SK-N-SH treated with all-trans-retinoic acid at 6 μM for 48 hours (cell line): ENCODE measurements at places on chromosomes 12 and 14.

GRCh38 chr14:75224561-75224960, 48.1 kb upstream of the TMED10 start:
- no peak for ATAC-seq

- peak; percentile 69 for ATAC-seq
Measured at GRCh38 chr12:9378430-9378835, 170.2 kb upstream of the PZP start.

DNA sequence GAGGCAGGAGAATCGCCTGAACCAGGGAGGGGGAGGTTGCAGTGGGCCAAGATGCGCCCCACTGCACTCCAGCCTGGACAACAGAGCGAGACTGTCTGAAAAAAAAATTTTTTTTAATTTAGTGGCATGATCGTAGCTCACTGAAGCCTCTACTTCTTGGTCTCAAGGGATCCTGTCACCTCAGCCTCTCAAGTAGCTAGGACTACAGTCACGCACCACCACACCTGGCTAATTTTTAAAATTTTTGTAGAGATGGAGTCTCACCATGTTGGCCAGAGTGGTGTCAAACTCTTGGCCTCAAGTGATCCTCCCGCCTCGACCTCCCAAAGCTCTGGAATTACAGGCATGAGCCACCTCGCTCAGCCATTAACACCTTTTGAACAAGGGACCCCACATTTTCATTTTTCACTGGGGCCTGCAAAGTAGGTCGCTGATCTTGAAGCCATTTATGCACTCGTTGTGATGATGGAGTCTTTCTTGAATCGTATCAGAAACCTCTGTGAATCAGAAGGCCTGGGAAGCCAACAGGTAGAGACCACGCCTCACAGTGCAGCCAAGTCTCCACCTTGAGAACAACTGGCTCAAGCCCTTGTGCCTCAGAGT, 5.9 kb downstream of the HCAR1 start:
- ATAC-seq = no peak

DNA sequence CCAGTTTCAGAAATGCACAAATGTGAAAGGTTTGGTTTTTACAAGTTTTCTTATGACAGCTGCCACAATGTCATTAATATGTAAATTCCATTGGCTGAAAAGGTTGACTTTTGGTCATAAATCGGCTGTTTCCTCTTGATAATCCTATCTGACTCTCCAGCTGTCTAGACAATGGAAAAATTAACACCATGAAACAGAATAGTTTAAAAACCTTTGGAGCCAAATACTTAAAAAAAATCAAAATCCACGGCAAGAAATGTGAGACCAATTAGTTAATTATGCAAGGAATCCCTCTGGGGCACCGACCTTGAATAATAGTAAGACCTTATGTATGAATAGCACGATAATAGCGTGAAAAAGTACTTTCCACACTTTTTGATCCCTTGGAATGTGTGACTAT, 138.0 kb downstream of the ZNF664 start:
- no peak for ATAC-seq

- no peak for ATAC-seq
Measured at GRCh38 chr12:124678421-124678893, 111.0 kb upstream of the NCOR2 start.

GRCh38 chr14:33449268-33449667, 501.6 kb downstream of the EGLN3 start:
- no peak for ATAC-seq

DNA sequence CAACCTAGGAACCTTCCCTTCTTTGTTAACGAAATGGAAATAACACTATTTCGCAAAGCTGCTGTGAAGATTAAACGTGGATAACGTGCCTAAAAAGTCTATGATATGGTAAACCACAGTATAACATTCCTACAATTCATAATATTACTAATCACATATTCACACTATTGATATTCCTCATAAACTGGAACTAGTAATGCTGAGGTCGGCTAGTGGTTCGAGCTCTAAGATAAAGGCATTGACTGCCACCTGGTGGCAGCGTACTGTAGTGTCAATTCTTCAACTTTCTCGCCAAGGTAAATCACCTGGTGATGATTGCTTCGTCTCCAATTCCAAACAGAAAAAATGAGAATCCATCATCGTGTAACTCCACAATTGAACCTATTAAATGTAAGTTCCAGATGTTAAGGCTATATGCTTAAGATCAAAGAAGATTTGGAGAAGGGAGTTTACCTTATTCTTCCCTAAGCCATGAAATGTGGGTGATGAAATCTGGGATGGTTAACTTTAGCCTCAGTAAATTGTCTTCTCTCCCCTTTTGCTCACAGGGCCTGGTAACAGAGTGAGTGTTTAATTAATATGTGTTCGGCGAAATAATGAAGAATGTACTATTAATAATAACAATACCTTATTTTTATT, 197.5 kb upstream of the TMEM132C start:
- 0 out of 3 replicates have a peak, but pooled peaks have one; percentile 26 for ATAC-seq

DNA sequence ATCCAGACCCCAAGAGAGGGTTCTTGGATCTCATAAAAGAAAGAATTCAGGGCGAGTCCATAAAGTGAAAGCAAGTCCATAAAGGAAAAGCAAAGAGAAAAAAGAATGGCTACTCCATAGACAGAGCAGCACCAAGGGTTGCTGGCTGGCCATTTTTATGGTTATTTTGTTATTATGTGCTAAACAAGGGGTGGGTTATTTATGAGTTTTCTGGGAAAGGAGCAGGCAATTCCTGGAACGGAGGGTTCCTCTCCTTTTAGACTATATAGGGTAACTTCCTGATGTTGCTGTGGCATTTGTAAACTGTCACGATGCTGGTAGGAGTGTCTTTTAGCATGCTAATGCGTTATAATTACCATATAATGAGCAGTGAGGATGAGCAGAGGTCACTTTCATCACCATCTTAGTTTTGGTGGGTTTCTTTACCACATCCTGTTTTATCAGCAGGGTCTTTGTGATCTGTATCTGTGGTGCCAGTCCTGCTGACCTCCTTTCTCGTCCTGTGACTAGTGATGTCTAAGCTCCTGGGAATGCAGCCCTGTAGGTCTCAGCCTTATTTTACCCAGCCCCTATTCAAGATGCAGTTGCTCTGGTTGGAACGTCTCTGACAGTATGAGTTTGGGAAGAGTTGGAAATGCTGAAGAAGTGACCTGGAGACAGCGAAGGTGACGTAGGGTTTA, 100.5 kb downstream of the ZNF664 start:
- no peak for ATAC-seq

DNA sequence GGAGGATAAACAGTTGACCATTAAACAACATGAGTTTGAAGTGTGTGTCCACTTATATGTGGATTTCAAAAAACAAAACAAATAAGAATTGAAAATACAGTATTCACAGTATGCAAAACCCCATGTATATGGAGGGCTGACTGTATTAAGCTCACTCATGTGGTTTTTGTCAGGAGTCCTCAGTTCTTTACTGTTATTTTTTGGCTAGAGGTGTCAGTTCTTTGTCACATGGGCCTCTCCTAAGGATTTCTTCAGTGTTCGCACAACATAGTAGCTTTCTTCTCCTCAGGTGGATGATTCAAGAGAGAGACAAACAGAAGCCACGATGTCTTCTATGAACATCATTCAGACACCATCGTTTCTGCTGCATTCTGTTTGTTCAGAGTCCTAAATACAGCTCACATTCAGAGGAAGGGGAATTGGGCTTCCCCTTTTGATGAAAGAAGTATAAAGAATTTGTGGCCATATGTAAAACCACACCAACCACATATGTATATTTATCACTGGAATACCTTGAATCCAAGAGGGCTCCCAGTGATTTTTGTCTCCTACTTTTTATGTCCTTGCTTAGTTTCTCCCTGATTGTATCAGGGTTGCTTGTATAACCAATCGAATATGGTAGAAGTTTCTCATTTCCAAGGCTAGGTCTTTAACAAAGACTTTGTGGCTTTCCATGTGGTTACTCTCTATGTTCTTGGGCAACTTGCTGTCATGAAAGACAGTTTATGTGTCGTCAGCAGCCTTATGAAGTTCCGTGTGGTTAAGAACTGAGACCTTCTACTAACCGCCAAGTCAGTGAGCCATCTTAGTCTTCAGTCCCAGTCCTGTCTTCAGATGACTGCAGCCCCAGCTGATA, 18.9 kb downstream of the MNAT1 start:
- no peak for ATAC-seq

- ATAC-seq = no peak
Measured at GRCh38 chr12:109637348-109637747, 63.8 kb downstream of the MVK start.

- no peak for ATAC-seq
Measured at GRCh38 chr12:107635139-107635538, 50.5 kb upstream of the PWP1 start.

DNA sequence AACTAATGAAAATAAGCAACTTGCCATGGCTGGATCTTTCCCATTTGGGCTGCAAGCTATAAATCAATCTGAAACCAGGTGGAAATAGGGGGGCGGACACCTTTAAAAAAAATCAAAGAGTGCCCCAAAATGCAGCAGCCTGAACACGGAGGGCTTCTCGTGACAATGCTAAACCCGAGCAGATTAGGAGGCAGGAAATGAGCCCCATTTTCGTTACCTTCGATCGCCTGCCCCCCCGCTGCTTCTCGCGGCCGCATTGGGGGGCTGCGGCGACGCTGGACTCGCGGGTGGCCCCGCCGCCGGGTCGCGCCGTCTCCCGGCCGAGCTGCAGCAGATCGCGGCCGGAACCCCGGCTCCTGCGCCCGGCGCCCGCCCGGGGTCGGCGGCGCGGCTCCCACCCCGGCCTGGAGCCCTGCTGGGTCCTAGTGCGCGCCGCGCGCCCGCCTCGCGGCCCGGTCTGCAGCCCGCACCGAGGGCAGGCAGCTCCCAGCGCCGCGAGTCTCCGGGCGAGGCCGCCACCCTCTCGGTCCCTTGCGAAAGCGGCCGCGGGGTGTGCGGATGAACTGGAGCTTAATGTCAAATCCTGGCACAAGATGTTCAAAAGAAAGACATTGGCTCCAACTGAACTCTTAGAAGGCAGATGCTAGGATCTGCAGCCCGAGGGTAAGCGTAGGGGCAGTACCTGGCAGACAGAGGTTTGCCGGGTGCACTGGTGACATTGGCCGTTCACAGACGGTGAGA, 201.9 kb upstream of the FOXN3 start:
- peak; percentile 89 for ATAC-seq

- ATAC-seq = no peak
Measured at GRCh38 chr12:122948605-122949004, 17.7 kb downstream of the ABCB9 start.

DNA sequence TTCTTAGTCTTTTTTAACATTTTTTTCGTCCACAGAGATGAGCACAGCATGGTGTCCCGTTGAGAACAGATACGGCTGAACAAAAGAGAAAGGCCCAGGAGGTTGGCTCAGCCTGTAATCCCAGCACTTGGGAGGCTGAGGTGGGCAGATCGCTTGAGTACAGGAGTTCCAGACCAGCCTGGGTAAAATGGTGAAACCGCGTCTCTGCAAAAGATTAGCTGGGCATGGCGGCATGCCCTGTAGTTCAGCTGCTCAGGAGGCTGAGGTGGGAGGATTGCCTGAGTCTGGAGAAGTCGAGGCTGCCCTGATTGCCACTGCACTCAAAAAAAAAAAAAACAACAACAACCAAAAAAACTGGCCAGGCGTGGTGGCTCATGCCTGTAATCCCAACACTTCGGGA, 5.9 kb upstream of the EP400 start:
- ATAC-seq = no peak

DNA sequence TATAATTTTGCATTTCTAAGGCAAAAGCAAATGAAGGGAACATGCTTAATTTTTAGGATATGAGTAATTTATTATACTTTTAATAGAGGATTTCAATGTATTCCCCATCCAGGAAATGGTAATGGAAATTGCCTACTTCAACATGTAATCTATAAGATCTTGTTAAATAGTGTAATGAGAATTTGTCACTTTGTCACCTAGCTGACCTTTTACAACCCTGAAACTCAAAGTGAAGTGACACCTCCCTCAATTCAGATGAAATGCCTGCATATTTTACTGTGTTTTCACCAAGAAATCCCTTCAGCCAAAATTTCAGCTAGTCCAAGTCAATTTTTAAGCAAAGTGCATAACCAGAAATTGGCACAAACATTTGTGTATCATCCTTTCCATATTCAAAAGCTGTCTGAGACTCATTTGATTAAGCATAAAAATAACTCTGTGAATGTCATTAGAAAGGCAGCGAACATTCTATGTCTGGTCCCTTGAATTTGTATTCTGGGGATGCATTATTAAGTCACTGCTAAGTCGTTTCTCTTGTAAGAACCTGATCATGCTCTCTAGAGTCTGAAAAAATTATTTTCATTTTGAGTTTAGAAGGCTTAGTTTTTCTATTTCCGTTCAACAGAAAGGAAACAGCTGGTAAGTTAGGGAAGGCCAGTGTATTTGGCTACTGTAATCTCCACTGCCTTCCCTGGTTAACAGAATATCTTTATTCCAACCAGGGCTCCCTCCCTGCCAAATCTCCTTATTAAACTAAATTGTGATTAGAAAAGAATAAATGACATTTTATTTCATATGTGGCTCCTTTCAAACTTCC, 100.8 kb downstream of the IGF1 start:
- no peak for ATAC-seq

DNA sequence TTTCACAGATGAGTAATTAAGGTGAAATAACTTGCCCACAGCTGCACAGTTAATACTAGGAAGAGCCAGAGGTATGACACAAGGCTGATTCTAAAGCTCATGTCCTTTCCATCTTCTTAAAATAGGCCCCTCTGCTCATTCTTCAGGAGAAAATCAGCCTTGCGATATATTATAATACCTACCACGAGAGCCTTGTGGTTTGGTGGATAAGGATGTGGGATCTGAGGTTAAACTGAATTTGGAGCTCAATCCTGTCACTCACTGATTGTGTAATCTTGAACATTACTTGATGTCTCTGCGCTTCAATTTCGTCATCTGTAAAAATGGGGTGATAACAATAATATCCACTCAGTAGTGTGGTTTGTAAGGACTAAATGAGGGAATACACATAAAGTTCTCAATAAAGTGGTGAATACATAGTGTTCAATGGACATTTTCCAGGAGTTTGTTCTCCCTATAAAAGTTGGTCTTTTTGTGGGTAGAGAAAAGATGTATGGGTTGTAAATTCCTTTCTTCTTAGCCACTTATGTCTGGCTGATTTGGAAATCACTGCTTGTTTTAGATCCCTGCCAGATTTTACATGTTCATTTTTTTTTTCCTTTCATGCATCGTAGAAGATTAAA, 25.1 kb upstream of the ATP2B1 start:
- ATAC-seq = no peak

- ATAC-seq = peak; percentile 7; the same call in 2 of the 3 replicates
Measured at GRCh38 chr12:104355630-104356029, 52.1 kb downstream of the EID3 start.

GRCh38 chr12:69254046-69254445, 14.7 kb downstream of the CPSF6 start:
- peak; percentile 62 for ATAC-seq

- no peak for ATAC-seq
Measured at GRCh38 chr12:64965920-64966319, 141.5 kb downstream of the TBC1D30 start.

- no peak for ATAC-seq
Measured at GRCh38 chr12:82027612-82028011, 268.5 kb upstream of the PPFIA2 start.

GRCh38 chr14:100850841-100851585, 25.1 kb downstream of the MEG3 start:
- ATAC-seq = no peak

DNA sequence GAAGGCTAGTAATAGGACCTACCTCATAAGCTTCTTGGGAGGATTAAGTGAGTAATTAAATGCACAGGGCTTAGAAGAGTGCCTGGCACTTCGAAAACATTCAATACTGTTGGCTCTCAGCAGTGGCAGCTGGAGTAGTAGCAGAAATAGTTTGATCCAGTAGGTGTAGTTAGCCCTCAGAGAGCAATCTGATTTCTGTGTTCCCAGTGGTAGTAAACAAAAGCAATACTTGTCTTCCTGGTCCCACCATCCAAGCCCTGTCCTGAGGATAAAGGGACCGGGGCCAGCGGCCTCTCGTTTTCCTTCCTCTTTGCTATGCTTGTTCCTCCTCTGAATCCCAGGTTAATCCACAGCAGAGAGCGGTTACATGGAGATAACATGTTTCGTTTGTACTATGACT, 131.6 kb downstream of the SAMD4A start:
- peak; percentile 54 for ATAC-seq
